Motor neuron (in vitro differentiated cells): ENCODE measurements at places on chromosomes 2 and 18. TPM values are rescaled to one million over a fixed set of nuclear protein-coding genes. Genes with fewer than 3 reads are reported as not detected.

GRCh38 chr2:108403494-108403893 is 25.7 kb downstream of the SULT1C4 start:
- no peak for ATAC-seq

GRCh38 chr2:64054161-64054915 is 35.1 kb upstream of the VPS54 start:
- ATAC-seq = no peak

DNA sequence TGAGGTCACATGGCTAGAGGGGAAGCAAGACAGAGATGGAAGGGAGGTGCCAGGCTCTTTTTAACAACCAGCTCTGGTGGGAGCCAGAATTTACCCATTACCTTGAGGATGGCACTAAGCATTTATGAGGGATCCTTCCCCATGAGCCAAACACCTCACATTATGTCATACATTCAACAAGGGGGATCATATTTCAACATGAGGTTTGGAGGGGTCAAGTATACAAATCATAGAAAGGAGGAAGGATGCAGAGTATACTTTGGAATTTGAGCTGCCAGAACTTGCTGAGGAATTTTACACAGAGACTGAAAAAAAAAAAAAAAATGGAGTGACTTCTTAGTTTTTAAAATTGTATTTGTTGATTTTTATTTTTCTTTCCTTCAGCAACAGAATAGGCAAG is 891.4 kb downstream of the CCDC85A start:
- no peak for ATAC-seq

DNA sequence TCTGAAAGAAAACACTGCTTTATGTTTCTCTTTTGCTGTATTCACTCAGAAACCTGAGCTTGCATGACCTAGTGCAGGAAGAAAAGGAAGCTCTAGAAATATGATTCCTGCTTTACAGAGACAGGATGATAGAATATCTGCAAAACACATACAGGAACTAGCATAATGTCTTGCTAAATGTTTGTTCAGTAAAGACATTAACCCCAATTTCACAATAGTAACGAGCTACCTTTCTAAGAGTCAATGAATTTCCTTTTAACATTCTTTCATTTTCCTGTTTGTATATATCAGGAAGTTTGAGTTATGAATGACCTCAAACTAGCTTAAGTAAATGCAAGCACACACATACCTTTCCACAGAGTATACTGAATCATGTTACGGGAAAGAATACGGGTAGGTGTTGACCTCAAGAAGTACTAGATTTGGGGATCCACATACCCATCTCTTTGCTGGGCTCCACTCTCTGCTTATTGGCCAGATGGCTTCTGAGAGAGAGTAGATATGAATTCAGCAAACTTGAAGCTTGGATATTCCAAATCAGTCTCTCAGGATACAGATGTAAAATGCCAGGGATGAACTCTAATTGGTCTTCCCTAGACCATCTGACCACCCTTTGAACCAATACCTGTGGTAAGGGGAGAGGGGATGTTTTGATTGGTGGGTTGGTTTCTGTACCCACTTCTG is 18.2 kb upstream of the ACSL3 start:
- no peak for ATAC-seq

ABCG8 gene
- total RNA-seq = 0.58 and 1.7 TPM in 2 replicates

GRCh38 chr2:161237392-161238264 is 70.6 kb upstream of the PSMD14 start:
- ATAC-seq = peak; percentile 63

DNA sequence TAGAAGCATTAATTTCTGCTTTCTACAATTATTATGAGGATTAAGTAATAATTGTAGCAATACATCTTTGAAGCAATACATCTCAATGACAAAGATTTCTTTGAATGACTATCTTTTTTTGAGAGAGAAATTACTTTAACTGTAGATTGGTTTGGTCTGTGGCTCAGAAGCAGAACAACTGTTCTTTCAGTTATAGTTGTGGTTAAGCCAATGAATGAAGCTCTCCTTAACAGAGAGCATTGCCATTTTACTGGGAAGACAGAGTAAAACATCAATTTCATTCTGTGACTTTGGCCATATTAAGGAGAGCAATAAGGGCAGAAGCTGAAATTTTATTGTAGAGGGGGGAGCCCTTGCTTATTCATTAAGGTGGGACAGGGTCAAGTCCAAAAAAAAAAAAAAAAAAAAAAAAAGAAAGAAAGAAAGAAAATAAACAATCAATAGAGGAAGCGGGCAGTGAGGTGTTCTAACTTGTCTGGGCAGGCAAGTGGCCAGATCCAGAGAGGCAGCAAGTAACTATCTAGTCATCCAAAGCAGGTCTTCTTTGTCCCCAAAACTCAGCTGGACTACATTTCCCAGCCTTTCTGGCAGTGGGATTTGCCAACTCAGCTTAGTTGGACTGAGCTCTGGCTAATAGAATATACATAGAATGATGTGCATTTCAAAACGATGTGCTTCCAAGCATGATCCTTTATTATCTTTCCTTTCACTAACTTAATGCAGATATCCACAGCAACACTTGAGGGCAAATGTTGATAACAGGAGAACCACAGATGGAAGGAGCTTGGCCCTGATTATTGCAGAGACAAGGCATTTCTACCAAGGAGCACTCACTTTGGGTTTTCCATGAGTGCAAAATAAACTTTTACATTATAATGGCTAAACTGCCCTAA is 462.7 kb upstream of the CDH20 start:
- no peak for ATAC-seq

DNA sequence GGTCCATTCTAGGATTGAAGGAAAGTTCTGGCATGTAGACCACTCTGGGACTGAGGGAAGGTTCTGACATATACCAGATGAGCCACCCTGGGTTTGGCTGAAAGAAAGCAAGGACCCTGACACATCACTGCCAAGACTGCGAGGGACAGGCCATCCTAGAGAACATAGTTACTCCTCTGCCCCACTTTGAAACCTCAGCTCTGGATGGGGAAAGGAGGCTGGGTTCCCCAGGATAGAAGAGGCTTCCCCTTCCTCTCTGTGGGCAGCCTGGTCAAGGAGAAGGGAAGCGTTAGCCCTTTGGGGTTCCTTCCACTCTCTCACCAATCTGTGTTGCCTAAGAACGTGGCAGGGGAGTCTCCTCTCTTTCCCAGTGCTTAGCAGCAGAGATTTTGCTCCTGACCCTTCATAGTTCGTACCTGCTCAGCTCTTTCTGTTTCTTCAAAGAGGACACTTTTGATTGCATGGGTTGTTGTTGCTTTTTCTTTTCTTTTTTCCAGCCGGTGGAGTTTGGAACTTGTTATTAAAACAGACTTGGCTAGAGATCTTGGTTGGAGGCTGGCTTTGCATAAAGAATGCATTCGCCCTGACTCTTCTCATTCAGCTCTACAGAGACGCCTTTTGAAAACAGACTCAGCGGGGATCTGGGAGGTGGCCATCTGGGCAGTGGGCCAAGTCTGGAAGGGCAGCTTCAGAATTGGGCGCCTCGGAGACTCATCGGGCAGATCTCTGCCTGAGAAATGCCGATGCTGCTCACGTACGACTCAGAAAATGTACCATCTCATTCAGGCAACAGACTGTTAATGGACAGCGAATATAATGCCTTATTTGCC is 166.1 kb downstream of the CLIP4 start:
- ATAC-seq = peak; percentile 99

DNA sequence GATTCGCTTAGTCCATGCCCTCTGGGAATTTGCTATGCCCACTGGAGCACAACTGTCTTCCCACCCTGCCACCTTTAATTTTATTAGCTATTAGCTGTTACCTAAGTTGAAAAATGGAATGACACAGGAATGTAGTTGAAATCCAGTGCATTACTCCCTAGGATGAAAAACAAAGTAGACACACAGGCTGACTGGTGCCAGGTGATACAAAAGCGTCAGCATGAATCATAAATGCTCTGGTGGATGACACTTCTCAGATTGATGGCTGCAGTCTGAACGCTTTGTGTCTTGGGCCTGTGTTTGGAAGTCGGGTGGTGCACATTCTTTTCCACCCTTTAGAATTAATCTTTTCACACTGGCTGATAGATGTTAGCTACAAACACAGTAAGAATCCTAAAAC is 802.0 kb downstream of the DCC start:
- peak; percentile 24 for ATAC-seq

DNA sequence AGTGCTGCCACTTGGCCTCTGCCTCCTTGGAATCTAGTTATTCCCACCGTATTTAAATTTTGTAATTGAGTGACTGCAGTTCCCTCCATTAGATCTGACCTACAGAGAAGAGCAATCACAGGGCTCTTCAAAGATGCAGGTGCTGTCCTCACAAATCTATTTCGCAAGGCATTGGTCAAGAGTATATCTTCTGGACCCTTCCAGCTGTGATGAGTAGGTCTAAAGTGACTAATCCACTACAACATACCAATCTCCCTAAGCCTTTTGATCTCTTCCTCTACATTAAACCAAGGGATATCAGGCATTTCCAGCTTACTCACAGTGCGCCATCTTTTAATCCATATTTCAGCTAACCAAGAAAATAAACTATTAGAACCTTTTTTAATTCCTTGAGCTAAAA is 65.1 kb upstream of the COL3A1 start:
- no peak for ATAC-seq

DNA sequence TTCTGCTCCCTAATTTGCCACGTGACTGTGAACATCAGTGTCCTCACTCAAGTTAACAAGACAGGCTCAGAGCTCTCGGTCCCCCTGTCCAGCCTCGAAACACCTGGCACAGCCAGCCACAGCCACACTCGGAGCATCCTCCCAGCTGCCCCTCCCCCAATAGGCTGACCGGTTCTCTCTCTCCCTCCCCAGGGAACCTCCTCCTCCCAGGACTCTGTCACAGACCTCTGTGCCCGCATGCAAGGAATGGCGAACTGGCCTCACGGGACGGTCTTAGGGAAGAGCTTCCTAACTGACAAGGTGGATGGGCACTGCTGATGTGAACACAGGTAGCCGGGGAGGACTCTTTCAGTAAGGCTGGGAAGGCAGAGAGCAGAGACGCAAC is 18.8 kb downstream of the CYP26B1 start:
- no peak for ATAC-seq

MC2R gene
- total RNA-seq = 0.14 TPM in 1 of 2 replicates, not detected in the other

- no peak for ATAC-seq
Measured at GRCh38 chr2:204545861-204546735, 823 bp downstream of the PARD3B start.

DNA sequence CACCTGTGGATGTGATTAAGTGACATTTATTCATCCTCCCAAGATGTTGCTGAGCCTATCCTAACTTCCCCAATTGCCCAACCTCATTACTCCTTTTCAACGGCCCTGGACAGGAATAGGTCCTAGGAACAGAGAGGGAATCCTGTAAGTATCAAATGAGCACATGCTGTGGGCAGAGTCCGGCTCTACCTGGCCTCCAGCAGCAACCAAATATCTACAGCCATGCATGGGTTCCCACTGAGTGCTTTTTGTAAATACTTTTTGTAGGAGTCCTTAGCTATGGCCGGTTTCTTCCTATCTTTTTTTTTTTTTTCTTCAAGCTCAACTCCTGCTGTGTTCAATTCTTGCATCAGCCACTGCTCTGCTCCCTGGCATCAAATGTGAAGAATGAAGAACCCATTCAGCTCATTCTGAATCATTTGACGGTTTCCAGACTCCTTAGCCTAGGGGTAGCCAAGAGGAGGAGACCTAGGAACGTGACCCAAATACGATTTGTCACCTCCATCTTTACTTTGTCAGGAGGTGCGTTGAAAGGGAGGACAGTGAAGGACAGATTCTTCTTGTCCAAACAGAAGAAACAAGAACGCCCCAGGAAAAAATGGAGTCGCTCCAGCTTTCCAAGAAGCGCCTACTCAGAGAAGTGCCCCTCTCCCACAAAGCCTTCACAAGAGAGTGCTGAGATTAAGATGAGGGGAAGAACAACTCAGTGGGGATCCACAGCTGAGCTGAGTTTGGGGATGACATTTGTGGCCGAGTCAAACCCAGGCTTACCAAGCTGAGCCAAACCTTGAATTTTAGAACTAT is 46.7 kb upstream of the LCLAT1 start:
- ATAC-seq = peak; percentile 7

SIGLEC15 gene
- total RNA-seq = 0.16 and 0.50 TPM in 2 replicates

SERPINB7 gene
- not detected in 2 replicates for total RNA-seq

PPIL3 gene
- 45.8 and 46.8 TPM in 2 replicates for total RNA-seq

- ATAC-seq = peak; percentile 64
Measured at GRCh38 chr2:126644630-126645191, 11.2 kb upstream of the GYPC start.

DNA sequence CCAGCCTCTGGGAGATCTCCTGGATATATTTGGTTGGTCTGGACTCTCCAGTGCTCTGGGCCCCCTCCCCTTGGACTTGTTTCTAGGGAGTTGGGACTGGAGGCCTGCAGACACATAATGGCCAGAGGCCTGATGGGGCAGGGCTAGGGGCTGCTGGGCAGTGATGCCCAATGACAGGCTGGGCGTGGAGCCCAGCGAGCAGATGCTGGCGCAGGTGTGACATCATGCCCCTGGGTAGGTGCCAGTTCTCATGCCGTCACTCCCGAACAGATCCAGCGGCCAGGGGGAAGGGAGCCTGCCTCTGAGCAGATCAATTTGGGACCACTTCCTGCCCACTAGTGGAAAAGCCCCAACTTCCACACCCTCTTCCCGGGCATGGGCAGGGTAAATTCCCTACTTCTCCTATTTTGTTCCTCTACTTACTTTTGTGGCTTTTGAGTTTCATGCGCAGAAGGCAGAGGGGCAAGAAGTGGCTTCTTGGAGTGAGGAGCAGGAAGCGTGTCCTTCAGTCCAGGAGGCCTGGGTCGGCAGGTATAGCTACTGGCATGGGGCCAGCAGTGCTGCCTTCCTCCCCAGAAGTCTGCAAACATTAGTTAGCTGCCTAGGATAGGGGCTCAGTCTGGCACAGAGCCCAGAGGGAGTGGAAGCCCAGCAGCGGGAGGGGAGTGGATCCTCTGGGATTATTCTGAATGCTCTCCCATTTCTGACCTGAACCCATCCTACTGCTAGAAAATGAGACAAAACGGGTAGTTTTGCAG is 6.1 kb downstream of the MPV17 start:
- ATAC-seq = no peak

DNPEP gene
- total RNA-seq = 18.7 and 23.3 TPM in 2 replicates

DNA sequence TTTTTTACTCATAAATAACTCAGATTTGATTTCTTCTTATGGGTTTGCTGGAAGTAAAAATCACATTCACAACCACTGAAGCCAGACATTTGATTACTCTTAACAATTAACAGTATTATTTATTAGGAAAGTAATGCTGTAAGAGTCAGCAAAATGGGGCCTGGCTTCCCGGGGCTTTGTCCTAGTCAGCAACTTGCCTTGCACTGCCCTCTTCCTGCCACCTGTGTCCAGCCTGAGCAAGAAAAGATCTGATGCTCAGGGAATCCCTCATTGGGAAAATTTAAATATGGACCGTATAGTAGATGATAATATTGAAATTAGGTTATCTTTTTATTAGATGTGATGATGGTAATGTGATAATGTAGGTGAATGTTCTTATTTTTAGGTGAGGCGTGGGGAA is 30.8 kb upstream of the ACYP2 start:
- no peak for ATAC-seq
